ENCODE measurements at places on chromosomes 2 and 18.

GRCh38 chr2:25301453-25302352 is 40.0 kb downstream of the DNMT3A start:
- peak; percentile 96 for DNase-seq

DNA sequence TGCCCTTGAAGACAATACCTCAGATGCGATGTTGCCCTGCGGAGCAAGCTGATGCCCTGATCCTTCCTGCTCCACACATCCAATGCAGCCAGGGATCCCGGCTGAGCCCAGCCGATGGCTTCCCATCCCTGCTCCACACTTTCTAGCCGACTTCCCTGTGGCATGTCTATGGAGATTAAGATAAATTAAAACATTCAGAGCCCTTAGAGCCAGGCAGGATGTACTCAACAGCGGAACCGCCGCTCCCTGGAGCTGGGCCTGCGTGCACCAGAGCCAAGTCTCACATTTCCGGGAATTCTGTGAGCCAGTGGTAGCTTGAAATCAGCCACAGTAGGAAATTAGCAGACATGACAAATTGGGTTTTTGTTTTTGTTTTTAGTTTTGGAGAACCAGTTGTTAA is 620.6 kb downstream of the GALR1 start:
- no peak for DNase-seq

DNA sequence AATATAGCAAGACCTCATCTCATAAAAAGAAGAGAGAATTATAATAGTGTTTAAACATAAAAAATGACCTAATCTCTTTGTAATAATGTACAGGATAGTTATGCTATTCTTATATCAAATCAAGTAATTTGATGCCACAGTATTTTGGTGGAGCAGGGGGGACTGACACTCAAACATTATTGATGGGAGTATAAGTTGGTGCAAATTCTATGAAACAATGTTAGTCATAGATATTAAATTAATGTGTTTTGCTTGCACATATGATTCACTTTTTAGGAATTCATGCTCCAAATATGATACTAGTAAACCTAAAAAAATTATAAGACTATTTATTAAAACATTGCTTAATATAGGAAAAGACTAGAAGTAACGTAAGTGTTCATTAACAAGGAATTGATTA is 256.1 kb upstream of the SYT4 start:
- peak; percentile 4 for DNase-seq

GRCh38 chr18:55268151-55268601 is 308.9 kb upstream of the CCDC68 start:
- DNase-seq = peak; percentile 46

DNA sequence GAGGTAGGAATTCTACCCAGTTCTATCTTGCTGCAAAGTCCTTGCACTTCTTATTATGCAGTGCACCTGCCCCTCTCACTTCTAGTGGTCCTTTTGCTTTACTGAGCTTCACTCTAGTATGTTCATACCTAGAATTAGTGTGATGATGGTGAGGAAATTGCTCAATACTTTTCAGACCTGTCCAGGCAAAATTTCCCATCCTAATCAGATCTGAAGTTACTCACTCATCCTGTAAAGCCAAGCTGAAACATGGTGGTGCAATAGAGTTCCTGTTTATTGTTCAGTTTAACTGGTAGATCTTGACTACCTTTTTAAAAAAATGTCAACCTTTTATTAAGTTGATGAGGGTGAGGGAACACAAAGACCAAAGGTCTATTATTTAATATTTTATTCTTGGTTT is 12.6 kb upstream of the FIGN start:
- peak; percentile 90 for DNase-seq

DNA sequence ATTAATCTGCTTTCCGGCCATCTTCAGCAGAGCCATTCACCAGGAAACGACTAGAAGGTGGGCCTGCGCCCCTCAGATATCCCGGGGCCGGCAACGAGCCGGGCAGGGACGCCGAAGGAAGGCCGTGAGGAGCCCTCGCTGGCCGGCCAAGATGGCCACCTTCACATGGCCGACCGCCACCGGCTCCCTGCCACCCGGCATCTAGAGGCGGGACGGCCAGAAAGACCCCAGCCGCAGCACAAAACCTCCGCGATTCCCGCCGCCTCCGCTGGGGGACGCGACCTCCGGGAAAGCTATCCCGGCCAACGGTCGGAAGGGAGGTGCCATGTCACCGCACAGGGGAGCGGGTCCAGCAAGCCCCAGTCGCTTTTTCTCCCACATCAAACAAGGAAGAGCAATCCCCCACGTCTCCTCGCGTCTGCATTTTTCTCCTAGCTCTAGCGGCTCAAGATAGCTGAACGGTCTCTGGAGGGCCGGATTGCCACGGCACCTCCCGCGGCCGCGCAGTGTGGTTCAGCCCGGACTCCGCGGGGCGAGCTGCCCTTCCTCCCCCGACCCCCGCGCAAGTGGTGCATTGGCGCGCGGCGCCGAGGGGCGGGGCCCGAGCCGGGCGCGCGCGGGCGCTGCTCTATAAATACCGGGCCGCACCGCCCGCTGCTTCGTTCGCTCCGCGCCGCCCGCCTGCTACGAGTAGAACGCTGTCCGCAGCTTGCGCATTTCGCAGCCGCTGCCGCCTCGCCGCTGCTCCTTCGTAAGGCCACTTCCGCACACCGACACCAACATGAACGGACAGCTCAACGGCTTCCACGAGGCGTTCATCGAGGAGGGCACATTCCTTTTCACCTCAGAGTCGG is at the start of gene MAT2A:
MAT2A (plus strand) TSS at position 662 of the 854 bp plus-strand sequence; CDS start at position 782, 120 bp downstream.
- peak; percentile 84 for DNase-seq
